ENCODE measurements at places on chromosomes 5 and 9. TPM values are rescaled to one million over a fixed set of nuclear protein-coding genes. Genes with fewer than 3 reads are reported as not detected.

Gene ASTN2
- total RNA-seq = 5.6 TPM

Gene S100Z
- not detected for total RNA-seq

Gene CCL27
- not detected for total RNA-seq

Gene PROB1
- 2.1 TPM for total RNA-seq

Gene SOWAHA
- total RNA-seq = 3.7 TPM

Gene CRHBP
- total RNA-seq = 1.3 TPM

Gene TAF1L
- 0.13 TPM for total RNA-seq

Gene TMEM250
- total RNA-seq = 27.4 TPM

Gene ORM1
- not detected for total RNA-seq

Gene C9orf152
- total RNA-seq = 0.20 TPM

Gene C9orf50
- total RNA-seq = not detected

Gene HAVCR2
- total RNA-seq = 2.2 TPM

Gene NPR2
- 8.0 TPM for total RNA-seq

GRCh38 chr5:82676661-82677060, 398.5 kb upstream of the RPS23 start:
- H3K27me3 ChIP-seq = no peaks in the 10 kb centered on the region
- no peaks in the 10 kb centered on the region for H3K36me3 ChIP-seq
- no peaks in the 10 kb centered on the region for H3K4me1 ChIP-seq

GRCh38 chr9:98809311-98810101, 2.0 kb downstream of the GALNT12 start:
- peaks cover 23% of the 10 kb centered on the region for H3K4me1 ChIP-seq
- H3K4me3 ChIP-seq = no peak overlapping the region
- peak; percentile 61 for DNase-seq
- peak overlapping the region; percentile 86 for H3K27ac ChIP-seq
- H3K36me3 ChIP-seq = no peaks in the 10 kb centered on the region
- H3K27me3 ChIP-seq = no peaks in the 10 kb centered on the region

GRCh38 chr5:131769961-131770360, 26.9 kb downstream of the FNIP1 start:
- no peak for DNase-seq
- H3K4me1 ChIP-seq = no peaks in the 10 kb centered on the region
- no peak overlapping the region for H3K4me3 ChIP-seq

GRCh38 chr5:159971931-159972461, 36.9 kb upstream of the TTC1 start:
- H3K27me3 ChIP-seq = peaks cover 8% of the 10 kb centered on the region
- no peaks in the 10 kb centered on the region for H3K36me3 ChIP-seq
- peak; percentile 55 for DNase-seq
- H3K27ac ChIP-seq = no peak overlapping the region
- no peak overlapping the region for H3K4me3 ChIP-seq

DNA sequence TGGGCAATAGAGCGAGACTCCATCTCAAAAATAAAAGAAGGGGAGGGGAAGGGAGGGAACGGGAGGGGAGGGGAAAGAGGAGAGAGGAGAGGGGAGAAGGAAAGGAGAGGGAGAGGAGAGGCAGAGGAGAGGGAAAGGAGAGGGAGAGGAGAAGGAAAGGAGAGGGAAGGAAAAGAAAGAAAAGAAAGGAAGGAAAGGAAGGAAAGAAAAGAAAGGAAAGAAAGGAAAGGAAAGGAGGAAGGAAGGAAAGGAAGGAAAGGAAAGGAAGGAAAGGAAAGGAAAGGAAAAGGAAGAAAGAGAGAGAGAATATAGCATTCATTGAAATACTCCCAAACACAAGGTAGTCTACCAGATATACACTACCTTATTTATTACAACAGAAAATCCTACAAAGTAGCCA, 44.8 kb downstream of the SUSD1 start:
- no peaks in the 10 kb centered on the region for H3K4me1 ChIP-seq
- H3K27me3 ChIP-seq = no peaks in the 10 kb centered on the region
- no peaks in the 10 kb centered on the region for H3K36me3 ChIP-seq
- DNase-seq = no peak

GRCh38 chr5:40560474-40561110, 119.1 kb upstream of the PTGER4 start:
- no peaks in the 10 kb centered on the region for H3K4me1 ChIP-seq
- DNase-seq = no peak
- H3K36me3 ChIP-seq = no peaks in the 10 kb centered on the region
- H3K27me3 ChIP-seq = no peaks in the 10 kb centered on the region
- no peak overlapping the region for H3K4me3 ChIP-seq

- no peak overlapping the region for H3K27ac ChIP-seq
- no peak overlapping the region for H3K4me3 ChIP-seq
- DNase-seq = peak; percentile 60
- peaks cover 15% of the 10 kb centered on the region for H3K4me1 ChIP-seq
- no peaks in the 10 kb centered on the region for H3K27me3 ChIP-seq
Observed at GRCh38 chr9:123445981-123446610, 90.1 kb downstream of the CRB2 start.

- no peaks in the 10 kb centered on the region for H3K27me3 ChIP-seq
- no peaks in the 10 kb centered on the region for H3K36me3 ChIP-seq
- no peaks in the 10 kb centered on the region for H3K4me1 ChIP-seq
- H3K27ac ChIP-seq = no peak overlapping the region
- DNase-seq = no peak
Observed at GRCh38 chr9:82531795-82532194, 531.1 kb downstream of the RASEF start.

DNA sequence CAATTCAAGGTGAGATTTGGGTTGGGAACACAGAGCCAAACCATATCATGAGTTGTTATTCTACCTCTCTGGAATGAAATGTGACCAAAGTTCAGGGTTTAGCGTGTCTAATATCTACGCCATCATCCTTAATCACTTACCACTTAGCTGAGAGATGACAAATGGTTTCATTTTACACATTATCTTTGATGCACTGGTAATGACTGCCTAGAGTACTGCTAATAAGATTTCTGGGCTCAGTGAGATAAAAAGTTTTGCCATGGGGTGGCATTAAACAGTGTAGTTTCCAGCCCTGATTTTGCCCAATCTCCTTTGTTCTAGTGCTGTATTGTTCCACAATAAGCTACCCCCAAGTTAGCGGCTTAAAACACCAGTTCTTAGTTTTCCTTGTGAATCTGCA, 367.2 kb downstream of the MLLT3 start:
- H3K36me3 ChIP-seq = no peaks in the 10 kb centered on the region
- no peak for DNase-seq
- no peak overlapping the region for H3K4me3 ChIP-seq
- H3K27me3 ChIP-seq = no peaks in the 10 kb centered on the region

GRCh38 chr9:107603281-107603680, 113.7 kb upstream of the KLF4 start:
- H3K4me3 ChIP-seq = no peak overlapping the region
- H3K27me3 ChIP-seq = no peaks in the 10 kb centered on the region
- DNase-seq = no peak
- H3K4me1 ChIP-seq = no peaks in the 10 kb centered on the region

DNA sequence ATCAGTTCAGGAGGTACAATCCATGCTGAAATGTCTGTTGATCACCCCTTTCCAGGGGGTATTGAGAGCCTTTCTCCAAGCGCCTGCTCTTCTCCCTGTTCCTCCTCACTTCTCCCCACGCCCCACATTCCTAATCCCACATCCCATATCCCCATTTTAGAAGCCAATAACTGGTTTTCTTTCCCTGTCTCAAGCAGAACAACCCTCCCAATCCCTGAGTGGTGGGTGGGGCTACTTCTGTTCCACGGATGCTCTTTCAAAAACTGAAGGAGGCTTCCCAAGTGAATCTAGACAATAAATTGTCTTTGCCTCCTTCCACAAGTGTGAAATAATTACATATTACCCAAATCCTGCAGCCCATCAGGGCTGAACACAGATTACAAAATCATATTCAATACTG, 77.0 kb upstream of the SEMA6A start:
- DNase-seq = no peak
- H3K4me1 ChIP-seq = no peaks in the 10 kb centered on the region
- no peaks in the 10 kb centered on the region for H3K36me3 ChIP-seq

DNA sequence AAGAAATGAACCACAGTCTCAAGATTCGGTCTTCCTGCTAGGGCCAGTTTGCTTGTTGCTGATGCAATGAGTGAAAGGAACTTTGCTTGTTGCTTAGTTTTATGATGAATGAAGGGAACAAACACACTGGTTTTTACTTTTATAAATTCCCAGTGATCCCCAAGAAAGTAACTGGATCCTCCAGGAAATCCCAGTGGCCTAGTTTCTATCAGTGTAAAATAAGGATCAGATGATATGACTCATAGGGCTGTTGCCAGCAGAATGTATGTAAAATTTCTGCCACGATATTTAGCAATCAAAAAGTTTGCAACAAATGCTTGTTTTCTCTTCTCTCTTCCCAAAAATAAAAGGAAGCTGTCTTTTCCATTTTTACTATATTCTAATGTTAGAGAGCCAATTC, 160.1 kb upstream of the CDKN2B start:
- no peaks in the 10 kb centered on the region for H3K27me3 ChIP-seq
- no peaks in the 10 kb centered on the region for H3K36me3 ChIP-seq
- no peaks in the 10 kb centered on the region for H3K4me1 ChIP-seq

DNA sequence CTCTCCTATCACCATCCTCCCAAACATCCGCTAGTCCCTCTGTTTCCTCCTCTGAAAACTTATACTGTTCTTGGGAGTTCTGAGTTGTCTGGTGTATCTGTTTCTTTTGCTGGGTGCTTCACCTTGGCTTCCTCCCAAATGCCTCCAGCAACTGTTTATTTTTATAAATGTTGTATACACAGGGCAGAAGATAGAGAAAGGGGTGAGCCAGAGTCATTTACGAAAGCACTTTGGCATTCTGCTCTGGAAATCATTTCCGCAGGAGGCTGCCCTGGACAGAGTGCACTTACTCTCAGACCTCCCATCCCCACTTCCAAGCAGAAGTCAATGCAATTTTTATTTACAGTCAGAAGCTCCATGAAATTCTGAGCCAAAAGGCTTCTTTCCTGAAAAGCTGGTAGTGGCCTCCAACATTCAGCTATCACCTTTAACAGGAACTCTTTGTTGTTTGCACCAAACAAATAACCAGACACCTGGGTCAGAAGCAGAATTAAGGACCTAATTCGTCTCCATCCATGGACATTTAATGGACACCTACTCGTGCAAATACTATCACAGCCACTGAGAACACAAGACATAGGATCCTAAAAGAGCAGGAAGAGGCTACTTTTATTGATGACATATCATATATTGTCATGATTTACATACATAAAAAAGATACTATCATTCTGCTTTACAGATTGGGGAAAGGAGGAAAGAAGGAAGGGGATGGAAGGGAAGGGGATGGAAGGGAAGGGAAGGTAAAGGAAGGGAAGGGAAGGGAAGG, 229.5 kb upstream of the PAPPA start:
- DNase-seq = no peak
- no peak overlapping the region for H3K4me3 ChIP-seq
- H3K4me1 ChIP-seq = no peaks in the 10 kb centered on the region
- H3K27ac ChIP-seq = no peak overlapping the region
- H3K36me3 ChIP-seq = no peaks in the 10 kb centered on the region

GRCh38 chr5:2017540-2018389, 135.0 kb upstream of the IRX4 start:
- DNase-seq = no peak
- no peaks in the 10 kb centered on the region for H3K27me3 ChIP-seq
- H3K4me1 ChIP-seq = no peaks in the 10 kb centered on the region
- H3K36me3 ChIP-seq = no peaks in the 10 kb centered on the region
- no peak overlapping the region for H3K27ac ChIP-seq
- no peak overlapping the region for H3K4me3 ChIP-seq

DNA sequence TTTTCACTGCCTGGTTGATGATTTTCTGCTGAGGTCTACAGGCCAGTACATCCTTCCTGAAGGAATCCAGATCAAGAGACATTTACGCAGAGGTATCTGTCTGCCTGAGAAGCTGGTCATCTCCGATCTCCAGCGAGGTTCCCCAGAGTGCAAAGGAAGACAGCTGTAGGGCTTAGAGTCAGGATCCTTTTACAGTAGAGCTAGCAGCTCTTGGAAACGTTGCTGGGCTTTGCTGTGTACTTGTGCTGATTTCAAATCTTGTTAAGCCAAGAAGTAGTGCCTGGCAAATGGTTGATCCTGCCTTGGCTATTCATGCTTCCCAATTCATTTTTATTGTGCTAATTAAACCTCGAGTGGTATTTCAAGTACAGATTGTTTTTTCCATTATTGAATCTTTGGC, 48.9 kb downstream of the NTRK2 start:
- H3K27ac ChIP-seq = no peak overlapping the region
- peaks cover 5% of the 10 kb centered on the region for H3K4me1 ChIP-seq
- DNase-seq = no peak
- H3K27me3 ChIP-seq = no peaks in the 10 kb centered on the region
- no peaks in the 10 kb centered on the region for H3K36me3 ChIP-seq

- H3K4me3 ChIP-seq = no peak overlapping the region
- H3K27me3 ChIP-seq = no peaks in the 10 kb centered on the region
- no peak for DNase-seq
- H3K36me3 ChIP-seq = no peaks in the 10 kb centered on the region
Observed at GRCh38 chr9:35338561-35339274, 151.2 kb upstream of the RUSC2 start.

- no peak overlapping the region for H3K27ac ChIP-seq
- no peaks in the 10 kb centered on the region for H3K27me3 ChIP-seq
- H3K4me1 ChIP-seq = peaks cover 25% of the 10 kb centered on the region
Observed at GRCh38 chr5:78522476-78523260, 125.9 kb downstream of the LHFPL2 start.

DNA sequence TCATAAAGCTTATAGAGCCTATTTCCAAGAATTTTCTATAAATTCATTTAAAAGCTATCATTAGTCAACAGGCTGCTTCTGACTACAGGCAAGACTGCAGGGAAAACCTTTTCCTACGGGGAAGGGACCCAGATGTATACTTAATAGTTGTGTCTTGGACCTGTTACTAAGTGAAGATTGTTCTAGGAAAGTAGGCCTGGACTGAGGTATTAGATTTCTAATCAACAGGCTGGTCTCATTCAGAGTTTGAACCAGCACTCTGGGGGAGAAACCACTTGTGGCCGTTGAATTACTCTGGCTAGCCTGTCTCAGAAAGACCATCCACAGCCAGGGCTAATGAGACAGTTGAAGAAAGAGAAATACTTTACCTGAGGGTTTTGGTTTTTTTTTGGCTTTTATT, 60.0 kb downstream of the IL6ST start:
- H3K27ac ChIP-seq = no peak overlapping the region
- H3K4me1 ChIP-seq = no peaks in the 10 kb centered on the region
- H3K4me3 ChIP-seq = no peak overlapping the region

GRCh38 chr5:52893863-52894262, 95.3 kb upstream of the ITGA2 start:
- no peak for DNase-seq
- no peak overlapping the region for H3K4me3 ChIP-seq
- H3K36me3 ChIP-seq = no peaks in the 10 kb centered on the region
- H3K4me1 ChIP-seq = no peaks in the 10 kb centered on the region
- no peaks in the 10 kb centered on the region for H3K27me3 ChIP-seq
- no peak overlapping the region for H3K27ac ChIP-seq

- no peak for DNase-seq
- H3K27ac ChIP-seq = no peak overlapping the region
- H3K4me1 ChIP-seq = no peaks in the 10 kb centered on the region
- no peaks in the 10 kb centered on the region for H3K27me3 ChIP-seq
Observed at GRCh38 chr5:58245476-58245840, 214.4 kb downstream of the PLK2 start.

DNA sequence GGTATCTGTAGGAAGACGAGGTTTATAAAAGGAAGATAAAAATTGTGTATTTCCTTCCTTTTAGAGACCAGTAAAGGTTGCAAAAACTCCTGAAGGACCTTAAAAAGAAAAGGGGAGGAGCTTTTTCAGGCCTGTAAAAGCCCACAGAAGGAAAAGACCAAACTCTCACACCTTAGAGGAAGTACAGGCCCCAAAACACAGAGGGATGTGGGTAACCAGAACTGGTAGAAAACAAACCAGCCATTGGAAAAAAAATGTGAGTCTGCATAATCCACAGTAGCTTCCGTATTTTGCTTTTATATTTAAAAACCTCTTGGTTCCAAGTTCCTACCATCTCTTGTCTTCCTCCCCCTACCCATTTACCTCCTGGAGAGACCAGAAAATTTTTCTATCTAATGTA, 8.5 kb downstream of the GIN1 start:
- H3K4me3 ChIP-seq = no peak overlapping the region
- no peak for DNase-seq
- peaks cover 3% of the 10 kb centered on the region for H3K36me3 ChIP-seq

Measured in thyroid gland (tissue), 4 donors.